ENCODE measurements at places on chromosomes 11 and 22. TPM values are rescaled to one million over a fixed set of nuclear protein-coding genes. Genes with fewer than 3 reads are reported as not detected.

DNA sequence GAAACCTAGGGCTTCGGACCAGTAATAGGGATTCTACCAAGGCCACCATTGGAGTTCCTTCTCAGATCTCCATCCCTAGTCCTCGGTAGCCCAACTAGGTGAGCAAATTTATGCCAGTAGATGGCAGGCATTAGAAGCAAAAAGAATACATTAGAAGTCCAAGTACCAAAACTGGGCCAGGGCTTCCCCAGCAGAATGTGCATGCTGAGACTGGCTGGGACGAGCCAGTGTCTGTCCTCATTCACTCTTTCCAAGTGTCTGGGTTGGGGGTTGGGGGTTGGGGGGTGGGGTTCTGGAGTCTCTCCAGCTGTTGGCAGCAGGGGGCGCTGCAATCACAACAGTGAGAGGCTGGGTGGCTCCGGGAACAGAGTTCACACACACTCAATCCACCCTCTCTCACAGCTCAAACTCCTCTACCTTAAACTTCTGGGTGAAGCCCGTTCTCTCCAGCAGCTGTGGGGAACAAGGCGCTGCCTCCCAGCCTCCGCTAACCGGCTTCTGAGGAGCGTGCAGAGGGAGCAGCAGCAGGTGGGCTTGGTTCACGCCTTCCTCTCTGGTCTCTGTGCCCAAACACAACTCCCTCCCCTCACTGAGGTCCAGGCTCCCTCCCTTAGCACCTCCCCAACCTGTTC, 57.5 kb downstream of the BTG4 start:
- peak; percentile 60 for DNase-seq

DNA sequence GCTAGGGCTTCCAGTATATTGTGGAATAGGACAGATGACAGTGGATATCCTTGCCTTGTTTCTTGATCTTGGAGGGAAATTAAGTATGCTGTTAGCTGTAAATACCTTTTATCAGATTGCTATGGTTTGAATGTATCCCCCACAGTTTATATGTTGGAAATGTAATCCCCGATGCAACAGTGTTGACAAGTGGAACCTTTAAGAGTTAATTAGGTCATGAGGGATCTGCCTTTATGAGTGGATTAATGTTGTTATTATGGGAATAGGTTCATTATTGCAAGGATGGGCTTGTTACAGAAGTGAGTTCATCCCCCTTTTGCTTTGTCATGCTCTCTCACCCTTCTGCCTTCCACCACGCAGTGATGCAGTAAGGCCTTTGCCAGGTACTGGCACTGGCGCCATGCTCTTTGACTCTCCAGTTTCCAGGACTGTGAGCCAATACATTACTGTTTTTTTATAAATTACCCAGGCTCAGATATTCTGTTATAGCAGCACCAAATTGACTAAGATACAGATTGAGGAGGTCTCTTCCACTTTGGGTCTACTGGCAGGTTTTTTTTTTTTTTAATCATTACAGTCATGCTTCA, 16.4 kb downstream of the CABIN1 start:
- DNase-seq, result no peak

DNA sequence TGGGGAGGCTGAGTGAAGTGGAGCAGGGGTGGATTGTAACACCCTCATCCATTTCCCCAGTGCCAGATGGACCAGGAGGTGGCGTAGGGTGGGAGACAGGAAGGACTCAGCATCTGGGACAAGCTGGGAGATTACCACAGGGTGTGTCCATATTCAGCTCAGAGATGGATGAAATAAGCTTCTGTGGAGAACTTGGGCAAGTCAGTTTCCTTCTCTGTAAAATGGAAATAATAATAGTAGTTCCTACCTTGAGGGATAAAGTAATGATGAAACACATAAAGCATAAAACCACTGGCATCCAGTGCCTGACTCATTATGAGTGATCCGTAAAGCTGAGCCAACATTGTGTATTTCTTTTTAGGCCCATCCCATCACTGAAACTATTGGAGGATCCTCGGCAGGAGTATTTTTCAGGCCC, 607 bp upstream of the ROBO4 start:
- no peak for DNase-seq

KCNK7 gene
- 0.88 TPM for total RNA-seq

GLYAT gene
- total RNA-seq, result 0.39 TPM

DNA sequence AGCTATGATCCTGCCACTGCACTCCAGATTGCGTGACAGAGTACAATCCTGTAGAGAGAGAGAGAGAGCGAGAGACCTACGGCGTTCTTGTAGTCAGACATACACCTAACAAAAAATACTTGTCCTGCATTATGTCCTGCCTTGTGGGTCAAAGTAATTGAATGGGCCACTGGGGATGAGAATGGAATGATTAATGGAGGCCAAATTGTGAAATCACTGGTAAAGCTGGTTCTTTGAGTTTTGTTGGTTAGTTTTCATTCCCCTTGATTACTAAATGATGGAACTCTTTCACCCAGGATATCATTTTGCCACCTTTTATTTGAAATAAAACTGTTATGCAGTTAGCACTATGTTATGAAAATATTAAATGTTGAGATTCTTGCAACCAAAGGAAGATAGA, 18.7 kb downstream of the GAS2 start:
- no peak for DNase-seq

SMC1B gene
- total RNA-seq, result not detected

- DNase-seq, result no peak
These were observed 46.7 kb upstream of the INCENP start for GRCh38 chr11:62077132-62077531.

DNA sequence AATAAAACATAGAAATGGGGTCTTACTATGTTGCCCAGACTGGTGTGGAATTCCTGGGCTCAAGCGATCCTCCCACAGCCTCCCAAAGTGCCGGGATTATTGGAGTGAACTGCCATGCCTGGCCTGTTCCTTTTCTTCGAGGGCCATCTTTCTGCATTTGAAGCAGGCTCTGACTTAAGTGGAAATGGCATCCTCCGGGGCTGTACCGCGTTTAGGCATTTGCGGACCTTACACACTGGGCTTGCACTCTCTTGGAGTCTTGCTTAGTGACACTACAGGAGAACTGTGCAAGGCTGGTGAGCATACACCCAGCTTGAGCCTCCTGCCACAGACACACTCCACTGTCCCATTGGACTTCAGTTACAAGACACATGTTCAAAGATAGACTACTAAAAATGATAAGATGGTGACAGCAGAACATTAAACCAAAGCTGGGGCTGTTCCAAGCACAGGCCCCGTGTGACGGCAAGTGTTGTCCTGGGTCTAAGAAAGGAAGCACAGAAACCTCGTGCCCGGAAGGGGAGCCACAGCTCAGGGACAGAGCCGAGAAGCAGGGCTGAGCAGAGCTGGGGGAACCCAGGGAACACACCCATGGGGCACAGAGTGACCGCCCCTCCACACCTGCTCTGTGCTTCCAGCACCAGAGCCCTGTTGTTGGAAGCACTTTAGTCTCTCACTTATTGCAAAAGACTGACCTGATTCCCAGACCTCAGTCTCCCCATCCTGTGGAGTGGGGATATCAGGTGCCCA, 59.0 kb upstream of the SHANK2 start:
- no peak for DNase-seq

DNA sequence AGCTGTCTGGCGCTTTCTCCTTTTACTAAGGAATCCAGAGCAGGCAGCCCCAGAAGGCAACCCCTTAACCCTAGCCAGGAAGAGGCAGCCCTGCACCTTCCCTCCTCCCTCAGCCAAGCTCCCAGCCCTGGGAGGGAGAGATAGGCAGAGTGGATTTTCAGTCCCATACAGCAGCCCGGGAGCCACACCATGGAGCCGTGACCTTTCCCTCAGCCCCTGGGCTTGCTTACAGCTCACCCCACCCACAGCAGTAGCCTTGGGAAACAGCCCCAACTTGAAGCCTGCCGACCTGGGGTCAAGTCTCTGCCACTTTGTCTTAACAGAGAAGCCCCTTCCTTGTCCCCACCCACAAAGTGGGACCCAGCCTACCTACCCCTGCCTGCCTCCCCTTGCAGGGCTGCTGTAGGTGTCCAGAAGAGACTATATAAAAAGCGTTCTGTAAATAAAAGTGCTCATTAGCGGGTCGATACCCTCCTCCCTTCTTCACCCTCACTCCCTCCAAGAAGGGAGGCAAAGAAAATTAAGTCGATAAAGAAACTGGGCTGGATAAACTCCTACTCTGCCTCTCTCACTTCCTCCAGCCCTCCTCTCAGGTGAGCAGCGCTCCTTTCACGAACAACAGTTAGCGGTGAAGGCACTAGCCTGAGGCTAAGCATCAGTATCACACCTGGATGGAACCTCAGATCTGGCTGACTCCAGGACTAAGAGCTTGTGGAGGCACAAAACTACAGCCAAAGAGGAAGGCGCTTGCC, 4.2 kb downstream of the TST start:
- peak; percentile 51 for DNase-seq

DNA sequence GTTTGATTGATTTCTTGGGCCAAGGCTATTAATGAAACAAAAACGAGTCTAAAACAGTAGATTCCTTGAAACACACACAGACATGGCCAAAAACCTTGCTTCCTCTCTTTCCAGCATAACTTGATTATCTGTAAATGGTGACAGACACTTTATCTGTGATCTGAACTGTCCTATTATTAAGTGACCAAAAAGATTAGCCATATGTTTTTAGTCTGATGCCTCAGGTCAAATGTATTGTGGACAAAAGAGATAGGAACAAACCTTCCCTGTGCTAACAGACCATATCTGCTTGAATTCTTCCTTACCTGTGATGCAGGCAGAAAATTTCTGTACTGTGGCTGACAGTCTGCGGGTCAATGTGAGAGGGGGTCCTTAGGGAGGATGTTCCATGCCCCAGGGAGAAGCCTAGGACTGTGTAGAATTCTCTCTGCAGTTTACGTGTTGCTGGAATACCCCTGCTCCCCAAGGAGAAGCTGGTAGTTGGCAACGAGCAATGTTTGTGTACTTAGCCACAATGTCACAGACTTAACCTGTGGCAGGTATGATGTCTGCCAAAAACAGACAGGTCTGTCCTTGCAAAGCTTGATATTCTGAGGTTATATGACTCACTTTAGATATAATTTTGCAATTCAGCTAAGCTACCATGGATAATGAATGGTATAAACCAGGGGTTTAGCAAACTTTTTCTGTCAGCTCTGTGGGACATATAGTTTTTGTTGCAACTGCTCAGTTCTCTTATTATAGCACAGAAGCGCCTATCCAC, 31.2 kb downstream of the C11orf71 start:
- DNase-seq, result no peak

DNA sequence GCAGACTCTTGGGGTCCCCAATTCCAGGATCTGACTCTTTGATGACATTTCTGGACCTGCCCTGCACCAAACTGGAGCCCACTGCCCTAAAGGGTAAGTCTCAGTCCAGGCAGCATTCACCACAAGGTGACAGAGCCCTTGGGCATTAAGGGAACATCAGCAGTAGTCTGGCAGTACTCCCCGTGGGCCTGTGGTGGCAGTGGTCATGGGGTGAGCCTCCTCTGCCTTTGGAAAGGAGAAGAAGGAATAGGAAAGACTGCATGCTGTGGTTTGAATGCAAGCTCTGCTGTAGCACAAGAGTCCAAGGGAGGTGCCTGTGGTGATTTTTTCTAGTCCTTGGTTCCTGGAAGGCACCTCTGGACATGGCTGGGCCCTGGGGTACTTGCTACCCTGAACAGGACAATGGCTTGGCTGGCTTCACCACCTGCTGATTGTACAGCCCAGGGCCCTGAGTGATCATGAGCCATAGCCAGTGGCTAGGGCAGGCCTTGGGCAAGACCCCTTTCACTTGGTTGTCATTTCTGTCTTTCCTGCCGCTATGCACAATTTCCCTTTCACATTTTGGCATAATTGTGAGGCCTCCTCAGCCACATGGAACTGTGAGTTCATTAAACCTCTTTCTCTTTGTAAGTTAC, 160.7 kb upstream of the GRIA4 start:
- no peak for DNase-seq

HBE1 gene
- not detected for total RNA-seq

All from right cardiac atrium (tissue), 5 donors.